ENCODE measurements at places on chromosomes 4 and X.

GRCh38 chr4:113674733-113675132 lies 86.8 kb downstream of the CAMK2D start:
- no peak for DNase-seq

DNA sequence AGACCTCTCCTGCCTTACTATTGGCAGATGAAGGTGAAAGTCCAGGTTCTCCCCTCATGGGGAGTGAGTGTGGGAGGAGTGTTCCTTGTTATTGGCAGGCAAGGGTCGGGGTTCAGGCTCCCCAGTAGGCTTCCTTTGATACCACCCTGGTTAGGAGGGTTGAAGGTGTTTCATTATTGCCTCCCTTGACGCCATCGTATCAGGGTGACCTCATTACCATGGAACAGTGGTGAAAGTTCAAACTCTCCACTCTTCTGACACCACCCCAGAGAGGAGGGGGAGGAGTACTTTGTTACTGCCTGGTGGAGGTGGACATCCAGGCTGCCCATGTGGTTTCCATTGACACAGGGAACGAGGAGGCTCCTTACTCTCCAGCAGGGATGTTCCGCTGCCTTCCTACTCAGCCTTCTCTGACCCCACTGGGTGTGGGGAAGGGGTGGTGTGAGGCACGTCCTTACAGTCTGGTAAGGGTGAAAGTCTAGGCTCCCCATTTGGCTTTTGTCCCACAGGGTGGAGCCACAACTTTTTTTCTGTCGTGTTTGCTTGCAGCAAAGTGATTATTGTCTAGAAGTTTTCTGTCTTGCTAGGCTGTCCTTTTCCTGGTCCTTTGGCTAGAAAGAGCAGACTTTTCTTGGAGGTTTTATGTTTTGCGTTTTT lies 37.2 kb upstream of the USP9X start:
- DNase-seq: no peak

- peak; percentile 1 for DNase-seq
Measured at GRCh38 chrX:49106930-49107329, 16.6 kb downstream of the GPKOW start.

GRCh38 chr4:69054578-69055200 lies 41.6 kb upstream of the UGT2B7 start:
- DNase-seq: no peak

DNA sequence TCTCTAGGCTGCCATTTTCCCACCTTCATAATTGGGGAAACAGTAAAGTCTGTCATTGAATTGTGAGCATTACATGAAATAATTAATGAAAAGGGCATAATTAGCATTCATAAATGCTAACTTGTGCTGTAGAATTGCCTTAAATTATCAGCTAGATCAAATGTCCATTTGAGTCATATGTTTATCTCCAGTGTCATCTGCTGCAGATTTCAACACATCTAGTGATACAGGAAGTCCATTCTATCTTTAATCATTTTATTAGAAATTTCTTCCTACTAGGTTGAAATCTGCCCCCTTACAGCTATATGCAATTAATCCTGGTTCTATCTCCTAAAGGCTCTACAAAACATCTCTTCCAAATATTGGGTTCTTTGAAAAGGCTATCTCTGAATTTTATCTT lies 240.3 kb upstream of the GALNT7 start:
- DNase-seq: no peak

- no peak for DNase-seq
Measured at GRCh38 chr4:168803732-168804131, 206.3 kb downstream of the CBR4 start.

GRCh38 chrX:65740909-65741308 lies 73.5 kb downstream of the MSN start:
- DNase-seq: no peak

DNA sequence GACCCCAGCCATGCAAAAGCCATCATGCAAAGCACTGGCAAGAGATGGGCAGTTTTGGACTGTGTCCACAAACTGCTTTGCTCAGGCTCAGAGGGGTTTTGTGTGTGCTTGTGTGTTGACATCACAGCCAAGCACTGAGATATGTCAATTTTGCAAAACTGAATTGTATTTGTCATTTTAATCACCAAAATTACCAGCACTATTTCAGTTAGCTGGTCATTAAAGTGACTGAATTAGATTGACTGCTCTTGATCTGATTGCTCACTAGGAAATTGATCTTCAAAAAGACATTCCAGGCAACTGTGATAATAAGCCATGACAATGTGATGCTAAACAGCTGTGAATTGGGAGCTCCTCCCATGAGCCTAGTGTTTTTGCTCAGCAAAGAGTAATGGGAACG lies 337.3 kb upstream of the GNPDA2 start:
- DNase-seq: no peak

GRCh38 chr4:148444296-148445070 lies 2.3 kb upstream of the NR3C2 start:
- DNase-seq: peak; percentile 21
